ENCODE measurements at places on chromosomes 12 and 14. TPM values are rescaled to one million over a fixed set of nuclear protein-coding genes. Genes with fewer than 3 reads are reported as not detected.
A peak's percentile ranks its signal among the peaks of the same experiment; 100 is the strongest.

AKAP6 gene
- 0.38 TPM for total RNA-seq

DNA sequence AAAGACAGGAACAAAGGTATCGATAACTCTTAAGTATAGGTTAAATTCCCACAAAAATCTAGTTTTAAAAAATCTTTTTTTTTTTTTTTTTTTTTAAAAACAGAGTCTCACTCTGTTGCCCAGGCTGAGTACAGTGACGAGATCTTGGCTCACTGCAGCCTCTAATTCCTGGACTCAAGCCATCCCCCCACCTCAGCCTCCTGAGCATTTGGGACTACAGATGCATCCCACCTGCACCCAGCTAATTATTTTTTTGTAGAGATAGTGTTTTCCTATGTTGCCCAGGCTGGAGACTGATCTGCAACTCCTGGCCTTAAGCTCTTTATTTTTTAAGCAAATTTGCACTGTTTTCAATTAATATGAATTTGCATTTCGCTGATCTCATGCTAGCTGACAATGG is 9.8 kb downstream of the PSEN1 start:
- DNase-seq: no peak

DNA sequence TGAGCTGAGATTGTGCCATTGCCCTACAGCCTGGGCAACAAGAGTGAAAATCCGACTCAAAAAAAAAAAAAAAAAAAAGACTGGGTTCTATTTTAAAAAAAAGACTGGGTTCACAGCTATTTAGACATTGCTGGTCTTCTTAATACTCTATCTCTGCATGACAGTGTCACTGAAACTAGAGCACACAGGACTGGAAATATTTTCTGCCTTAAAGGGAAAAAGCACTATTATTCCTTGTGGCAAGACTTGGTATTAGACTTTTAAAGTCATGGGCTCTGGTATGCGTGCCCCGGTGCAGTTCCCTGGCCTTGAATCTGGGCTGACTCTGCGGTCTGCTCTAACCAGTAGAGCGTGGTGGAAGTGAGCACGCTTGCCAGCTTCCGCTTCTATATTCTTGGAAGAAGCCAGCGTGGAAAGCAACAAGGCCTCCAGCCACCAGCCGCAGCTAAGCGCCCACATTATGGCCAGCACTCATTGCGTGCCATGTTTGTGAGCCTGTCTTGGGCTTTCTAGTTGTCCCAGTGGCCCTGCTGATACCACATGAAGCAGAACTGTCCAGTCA is 31.3 kb downstream of the PRKAB1 start:
- DNase-seq: no peak

PLEKHD1 gene
- 0.28 TPM for total RNA-seq

DNA sequence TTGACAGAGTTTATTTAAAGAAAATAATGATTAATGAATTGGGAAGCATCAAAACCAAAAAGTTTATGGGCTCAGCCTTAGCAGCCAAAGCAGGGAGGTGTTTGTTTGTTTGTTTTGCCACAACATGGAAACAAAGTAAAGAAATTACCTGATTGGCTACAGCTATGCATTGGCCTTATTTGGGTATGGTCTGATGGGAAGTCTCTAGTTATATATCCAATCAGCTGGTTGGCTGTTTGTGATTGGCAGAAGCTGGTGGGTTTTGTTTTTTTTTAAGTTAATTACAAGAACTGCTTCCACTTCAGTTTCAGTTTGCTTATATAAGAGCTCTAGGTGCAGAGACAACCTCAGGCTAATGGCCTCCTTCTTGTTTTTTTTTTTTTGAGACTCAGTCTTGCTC is 4.6 kb upstream of the LEMD3 start:
- no peak for DNase-seq

GRCh38 chr12:38175538-38175937 is 141.0 kb upstream of the ALG10B start:
- DNase-seq: no peak

GRCh38 chr14:104676130-104676693 is 13.2 kb upstream of the INF2 start:
- DNase-seq: no peak

AMIGO2 gene
- total RNA-seq: 3.5 TPM

DNA sequence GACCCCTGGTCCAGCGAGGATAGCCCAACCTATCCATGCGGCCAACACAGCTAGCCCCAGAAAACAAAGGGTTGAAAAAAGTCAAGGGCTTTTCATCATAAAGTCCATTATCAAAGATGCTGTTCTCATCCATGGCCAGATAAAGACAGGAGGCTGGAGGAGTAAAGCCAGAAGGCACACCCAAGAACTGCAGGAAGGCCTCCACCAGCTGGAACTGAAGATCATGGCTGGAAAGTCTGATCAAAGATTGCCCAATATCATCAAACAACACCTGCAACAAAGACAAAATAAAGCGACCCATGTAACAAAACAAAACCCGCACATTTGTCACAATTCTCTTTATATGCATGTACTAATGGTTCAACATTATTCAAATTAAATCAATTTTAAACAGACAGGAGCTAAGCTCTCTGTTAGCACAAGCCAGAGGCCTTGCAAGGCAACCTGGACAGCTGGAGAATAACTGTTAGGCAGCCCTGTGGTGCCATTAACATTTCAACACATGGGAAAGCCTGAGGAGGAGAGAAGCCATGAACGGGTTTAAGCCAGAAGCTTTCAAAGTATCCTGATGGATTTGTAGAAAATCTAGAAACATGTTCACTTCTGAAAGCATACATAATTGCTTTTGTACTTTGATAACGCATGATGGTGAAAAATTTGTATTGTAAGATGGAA is 34.1 kb downstream of the PSMC1 start:
- no peak for DNase-seq

DNA sequence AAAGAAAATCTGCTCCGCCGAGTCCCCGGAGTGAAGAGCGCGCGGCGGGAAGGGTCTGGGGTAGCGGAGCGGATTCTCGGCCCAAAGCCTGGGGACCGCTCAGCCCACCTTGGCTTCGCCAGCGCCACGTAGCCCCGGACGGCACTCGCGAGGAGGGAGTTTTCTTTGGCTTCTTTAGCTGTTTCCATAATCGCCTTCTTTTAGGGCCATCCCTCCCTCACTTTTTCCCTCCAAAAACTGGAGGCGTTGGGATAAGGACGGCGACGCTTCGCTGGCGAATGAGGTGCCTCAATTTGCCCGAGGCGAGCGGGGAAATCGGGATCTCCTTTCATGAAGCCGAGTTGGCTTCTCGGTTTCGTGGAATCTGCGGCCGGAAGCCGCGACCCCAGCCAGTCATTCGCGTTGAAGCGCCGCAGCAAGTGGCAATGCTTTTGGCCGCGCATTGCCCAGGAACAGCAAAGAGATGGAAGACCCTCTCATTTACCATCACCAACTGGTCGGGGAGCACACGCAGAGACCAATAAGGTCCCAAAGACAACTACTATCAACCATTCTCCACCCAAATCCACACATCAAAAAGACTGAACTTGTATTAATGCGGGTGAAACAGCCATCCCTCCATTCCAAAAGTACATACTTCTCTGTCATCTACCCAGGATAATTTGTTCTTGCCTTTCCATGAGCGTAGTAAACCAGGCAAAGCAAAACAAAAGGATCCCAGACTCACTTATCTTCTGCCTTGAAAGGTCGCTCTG is 8.4 kb upstream of the SIX1 start:
- peak; percentile 69 for DNase-seq

PPP1R1A gene
- total RNA-seq: 7.6 TPM

GRCh38 chr14:94707494-94707893 is 62.4 kb downstream of the GSC start:
- DNase-seq: peak; percentile 83

- no peak for DNase-seq
These were observed 162.5 kb downstream of the DPF3 start for GRCh38 chr14:72731252-72732020.

GRCh38 chr12:46455648-46456352 is 83.2 kb upstream of the SLC38A2 start:
- no peak for DNase-seq

DNA sequence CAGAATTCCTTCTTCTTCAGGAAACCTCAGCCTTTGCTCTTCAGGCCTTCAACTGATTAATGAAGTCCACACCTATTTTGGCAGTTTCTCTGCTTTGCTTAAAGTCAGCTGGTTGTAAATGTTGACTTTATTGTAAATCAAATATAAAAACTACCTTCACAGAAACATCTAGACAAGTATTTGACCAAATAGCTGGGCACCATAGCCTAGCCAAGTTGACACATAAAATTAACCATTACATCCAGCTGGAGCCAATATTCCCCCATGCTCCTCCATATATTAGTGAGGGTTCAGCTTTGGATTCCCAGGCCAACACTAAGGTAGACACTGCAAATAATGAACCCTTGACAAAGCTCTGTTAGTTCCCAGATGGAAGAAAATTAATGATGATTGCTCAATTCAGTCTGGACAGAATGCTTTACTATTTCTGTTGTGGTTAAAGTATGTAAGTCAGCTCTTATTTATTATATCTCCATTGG is 125.5 kb downstream of the ZFP36L1 start:
- no peak for DNase-seq

ORMDL2 gene
- total RNA-seq: 18.0 TPM

HCAR1 gene
- total RNA-seq: not detected

- DNase-seq: no peak
These were observed 30.1 kb upstream of the MAP1LC3B2 start for GRCh38 chr12:116529048-116529447.

DNA sequence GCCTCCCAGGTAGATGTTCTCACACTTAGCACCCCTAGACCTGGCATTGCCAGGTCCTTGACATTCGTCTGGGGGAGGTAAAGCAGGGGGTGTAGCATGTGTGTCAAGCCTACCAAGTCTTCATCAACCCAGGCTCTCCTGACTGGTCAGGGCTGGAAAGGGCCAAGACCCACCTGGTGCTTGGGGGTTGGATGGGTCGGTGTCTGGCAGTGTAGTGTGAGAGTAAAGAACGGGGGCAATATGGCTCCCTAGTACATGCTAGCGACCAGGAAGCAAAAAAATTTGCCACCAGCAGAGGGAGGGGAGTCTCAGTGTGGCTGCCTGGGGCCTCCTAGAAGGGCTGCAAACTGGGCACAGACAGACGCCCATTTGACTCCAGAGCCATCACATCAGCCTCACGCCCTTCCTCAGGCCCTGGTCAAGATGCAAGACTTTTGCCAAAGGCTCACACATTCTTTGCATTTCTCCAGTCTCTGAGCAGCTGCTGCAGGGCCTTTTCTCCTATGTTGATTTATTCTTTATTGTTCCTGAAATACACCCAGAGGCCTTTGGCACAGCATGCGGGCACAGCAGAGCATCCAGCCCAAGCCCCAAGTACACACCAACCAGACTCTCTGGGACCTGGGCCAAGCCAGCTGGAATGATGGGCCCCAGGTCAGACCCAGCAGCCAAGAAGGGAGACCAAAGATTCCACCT is 38.3 kb upstream of the PNMA1 start:
- DNase-seq: peak; percentile 55

- DNase-seq: no peak
These were observed 9.9 kb downstream of the TBK1 start for GRCh38 chr12:64461634-64462414.

DNA sequence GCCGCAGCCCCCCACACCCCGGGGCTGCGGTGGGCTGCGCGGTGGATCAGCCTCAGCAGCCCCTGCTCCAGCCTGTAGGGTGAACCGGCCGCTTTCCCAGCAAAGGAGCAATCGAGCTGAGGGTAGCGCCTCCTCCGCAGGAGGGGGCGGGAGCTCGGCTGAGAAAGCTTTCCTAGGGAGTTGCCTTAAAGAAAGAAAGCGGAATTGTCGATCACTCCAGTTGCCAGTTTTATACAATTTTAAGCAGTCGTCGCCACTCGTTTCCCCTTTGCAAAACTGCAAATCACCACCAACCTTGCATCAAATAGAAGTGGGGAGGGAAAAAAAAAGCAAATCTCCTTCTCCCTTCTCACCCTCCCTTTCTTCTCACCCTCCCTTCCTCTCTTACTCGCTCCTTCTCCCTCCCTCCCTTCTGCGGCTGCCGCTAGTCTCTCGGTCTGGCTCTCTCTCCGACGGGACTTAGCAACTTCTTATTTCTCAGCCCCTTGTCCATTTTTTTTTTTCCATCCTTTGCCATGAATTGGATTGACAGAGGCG is at the start of gene PDE3A:
Gene PDE3A (plus strand): TSS at position 424 of the 537 bp plus-strand sequence. CDS start 748 bp downstream, outside the sequence.
- DNase-seq: peak; percentile 93

- peak; percentile 80 for DNase-seq
These were observed 42.0 kb upstream of the CHST11 start for GRCh38 chr12:104414581-104415341.

LRP1 gene
- 145 TPM for total RNA-seq

DNA sequence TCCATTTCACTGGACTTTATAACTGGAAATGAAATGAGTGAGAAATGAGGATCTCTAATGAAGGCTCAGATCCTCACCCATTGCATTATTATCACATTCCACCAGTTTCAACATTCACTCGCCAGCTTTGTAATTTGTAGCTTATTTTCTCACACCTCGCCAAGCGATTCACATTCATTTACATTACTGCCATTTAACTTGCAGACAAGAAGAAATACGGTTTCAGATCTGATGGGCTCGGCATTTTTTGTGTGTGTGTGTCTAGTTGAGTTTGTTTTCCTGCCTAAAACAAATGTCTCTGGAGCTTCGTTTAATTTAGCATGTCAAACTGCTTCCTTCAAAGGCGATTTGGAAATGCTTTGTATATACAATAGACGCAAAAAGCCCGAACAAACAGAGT is 132.2 kb downstream of the FLRT2 start:
- no peak for DNase-seq

ACOT6 gene
- total RNA-seq: not detected

DNA sequence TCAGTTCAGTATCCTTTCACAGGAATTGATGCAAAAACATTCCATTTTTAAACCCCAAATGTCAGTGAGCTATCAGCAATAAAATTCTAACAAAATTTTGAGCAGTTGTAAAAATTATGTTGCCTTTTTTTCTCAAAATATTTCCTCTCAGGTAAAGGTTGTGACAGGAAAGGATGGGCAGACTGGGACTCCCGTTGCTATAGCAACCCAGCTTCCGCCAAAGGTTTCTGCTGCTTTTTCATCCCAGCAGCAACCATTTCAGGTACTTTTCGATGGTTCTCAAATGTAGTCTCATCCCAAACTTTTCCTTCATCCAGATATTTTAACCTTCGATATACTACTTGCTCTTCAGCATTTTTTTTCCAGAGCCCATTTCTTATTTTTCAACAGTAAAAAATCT is 13.6 kb downstream of the EP400 start:
- DNase-seq: peak; percentile 43

DNA sequence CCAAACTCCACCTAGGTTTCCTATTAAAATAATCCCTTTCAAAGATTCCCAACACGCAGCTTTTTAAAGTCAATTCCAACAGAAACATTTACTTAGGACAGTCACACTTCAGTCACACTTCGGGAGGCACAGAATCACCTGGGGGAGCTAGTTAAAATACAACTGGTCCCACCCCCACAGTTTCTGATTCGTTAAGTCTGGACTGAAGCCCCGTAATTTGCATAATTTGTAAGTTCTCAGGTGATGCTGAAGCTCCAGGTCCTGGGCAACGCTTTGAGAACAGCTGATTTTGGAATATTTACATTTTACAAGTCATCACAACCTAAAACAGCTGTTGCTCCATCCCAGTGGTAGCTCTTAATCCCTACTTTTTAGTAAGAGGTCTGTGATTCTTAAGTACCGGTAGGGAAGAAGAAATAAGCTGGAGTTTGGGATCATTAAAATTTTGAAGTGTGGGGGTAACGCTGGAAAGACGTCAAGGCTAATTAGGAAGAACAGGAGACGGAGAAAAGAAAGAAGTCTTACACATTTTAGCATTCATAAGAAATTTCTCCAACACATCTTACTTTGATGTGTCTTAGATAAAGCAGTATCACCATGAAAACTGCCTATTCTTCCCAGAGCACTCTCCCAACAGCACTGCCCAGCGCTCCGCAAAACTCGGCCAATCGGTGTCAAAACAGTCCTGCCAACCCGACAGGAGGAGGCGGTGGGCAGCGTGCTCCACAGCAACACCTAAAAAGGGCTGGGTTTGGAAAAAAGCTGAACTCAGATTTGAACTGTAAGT is 1.1 kb downstream of the IPO8 start:
- peak; percentile 63 for DNase-seq

GRCh38 chr12:59059088-59059935 is 139.0 kb upstream of the LRIG3 start:
- no peak for DNase-seq
